ENCODE measurements at places on chromosomes 4 and X.

GRCh38 chr4:183801457-183802165 lies 103.5 kb upstream of the STOX2 start:
- DNase-seq = no peak

DNA sequence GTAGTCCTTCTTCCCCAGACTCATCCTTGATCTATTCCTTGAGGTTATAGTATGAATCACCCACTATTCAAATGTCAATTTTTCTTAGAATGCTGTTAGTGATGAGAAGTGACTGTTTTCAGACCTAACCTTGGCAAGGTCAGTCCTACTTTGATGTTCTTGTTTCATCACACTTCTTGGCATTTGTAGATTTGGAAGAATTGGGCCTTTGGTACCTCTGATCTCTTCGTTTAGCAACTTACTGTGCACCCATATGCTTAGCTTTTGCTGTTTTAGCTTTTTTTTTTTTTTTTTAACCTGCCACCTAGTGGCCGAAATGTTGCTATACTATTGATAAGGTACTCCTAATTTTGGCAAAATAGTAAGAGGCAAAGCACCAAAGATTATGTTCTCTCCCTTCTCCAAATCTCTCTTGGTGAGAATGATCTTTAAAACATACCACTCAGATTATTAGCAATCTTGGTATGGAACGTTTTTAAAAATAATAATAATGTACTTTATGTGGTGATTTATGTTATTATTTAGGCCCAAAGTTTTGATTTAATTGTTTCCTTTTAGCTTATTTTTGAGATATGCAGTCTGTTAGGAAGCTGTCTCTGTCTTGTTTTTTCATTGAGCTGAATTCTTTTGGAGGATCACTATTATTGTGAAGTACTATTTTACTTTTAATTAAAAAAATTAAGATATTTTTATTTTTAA lies 16.6 kb downstream of the DCK start:
- peak; percentile 69 for DNase-seq

- DNase-seq = no peak
Measured at GRCh38 chr4:51878431-51878830, 35.5 kb downstream of the DCUN1D4 start.

GRCh38 chr4:4603067-4603466 lies 61.2 kb upstream of the STX18 start:
- no peak for DNase-seq

DNA sequence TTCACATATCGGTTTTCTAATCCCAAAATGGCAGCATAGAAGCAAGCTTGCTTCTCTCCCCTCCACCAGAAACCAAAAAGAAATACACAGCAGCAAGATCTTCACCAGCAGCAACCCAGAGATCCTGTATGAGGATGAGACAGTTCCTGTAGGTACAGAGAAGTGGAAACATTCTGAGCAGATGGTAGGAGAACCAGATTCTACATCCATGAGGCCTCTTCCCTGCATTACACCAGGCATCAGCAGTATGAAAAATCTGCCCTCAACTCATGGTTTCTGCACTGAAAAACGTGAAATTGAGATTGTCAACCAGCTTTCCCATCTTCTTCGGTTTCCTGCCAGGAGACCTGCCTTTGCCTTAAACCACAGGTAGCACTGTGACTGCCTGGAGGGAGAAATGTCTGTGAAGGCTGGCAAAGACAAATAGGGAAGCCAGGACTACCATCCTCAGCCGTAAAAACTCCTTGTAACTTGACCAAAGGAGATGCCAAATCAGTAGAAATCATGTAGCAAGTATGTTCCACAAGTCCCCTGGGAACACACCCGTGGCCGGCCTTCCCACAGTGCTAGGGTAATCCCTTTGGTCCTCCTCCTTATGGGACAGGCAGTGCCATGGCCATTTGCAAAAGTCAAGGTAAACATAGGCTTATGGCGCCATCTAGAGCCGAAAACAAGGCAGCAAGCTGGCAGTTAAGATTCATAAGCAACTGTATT lies 24.0 kb upstream of the MTHFD2L start:
- DNase-seq = peak; percentile 87

GRCh38 chrX:13046141-13046855 lies 1.9 kb upstream of the FAM9C start:
- DNase-seq = no peak

DNA sequence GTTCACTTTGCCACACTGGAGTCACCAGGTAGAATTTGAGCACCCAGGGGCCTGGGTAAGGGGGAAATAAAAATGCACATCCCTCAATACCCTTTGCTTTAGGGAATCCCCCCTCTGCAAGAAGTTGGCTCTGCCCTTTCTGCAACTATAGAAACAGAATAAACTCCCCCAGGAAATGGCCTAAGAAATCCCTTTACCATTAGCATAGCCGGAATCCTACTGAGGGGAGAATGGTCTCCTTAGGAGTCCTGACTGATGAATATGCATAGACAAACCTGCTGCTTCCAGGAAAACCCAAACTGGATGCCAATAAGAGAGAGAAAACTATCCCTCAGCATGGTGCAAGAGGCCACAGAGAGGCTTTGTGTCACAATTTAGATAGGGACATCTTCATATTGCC lies 11.0 kb downstream of the EFHC2 start:
- DNase-seq = no peak

- no peak for DNase-seq
Measured at GRCh38 chr4:126976850-126977632, 655.7 kb upstream of the INTU start.

DNA sequence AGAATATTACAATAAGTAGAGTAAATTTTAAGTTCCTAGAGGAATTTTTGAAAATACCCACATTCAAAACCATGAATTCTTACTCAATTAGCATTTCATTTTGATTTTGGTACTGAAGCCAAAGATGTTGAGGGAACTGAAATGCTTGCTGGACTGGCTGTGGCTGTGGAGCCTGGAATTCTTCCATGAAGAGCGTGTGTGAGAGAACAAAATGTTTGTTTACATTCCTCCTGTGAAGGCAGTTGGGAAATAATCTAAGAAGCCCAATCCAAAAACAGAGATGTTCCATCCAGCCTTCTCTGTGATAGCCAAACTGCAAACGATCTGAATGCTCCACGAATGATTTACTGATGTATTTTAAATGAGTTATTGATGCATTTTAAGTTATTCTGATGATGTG lies 3.8 kb upstream of the ADH1B start:
- no peak for DNase-seq

DNA sequence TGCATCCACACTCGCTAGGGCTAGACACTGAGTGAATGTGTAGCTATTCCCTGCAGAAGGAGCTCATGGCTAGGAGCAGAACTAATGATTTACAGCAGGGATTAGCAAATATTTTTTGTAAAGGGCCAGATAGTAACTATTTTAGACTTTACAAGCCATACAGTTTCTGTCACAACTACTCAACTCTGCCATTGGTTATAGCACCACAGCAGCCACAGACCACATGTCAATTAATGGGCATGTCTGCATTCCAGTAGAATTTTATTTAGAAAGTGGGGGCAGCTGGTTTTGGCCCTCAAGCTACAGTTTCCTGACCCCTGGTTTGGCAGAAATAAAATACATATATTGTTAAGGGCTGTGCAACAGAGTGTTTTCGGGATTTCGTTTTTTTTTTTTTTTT lies 192.6 kb downstream of the FRMPD4 start:
- no peak for DNase-seq

DNA sequence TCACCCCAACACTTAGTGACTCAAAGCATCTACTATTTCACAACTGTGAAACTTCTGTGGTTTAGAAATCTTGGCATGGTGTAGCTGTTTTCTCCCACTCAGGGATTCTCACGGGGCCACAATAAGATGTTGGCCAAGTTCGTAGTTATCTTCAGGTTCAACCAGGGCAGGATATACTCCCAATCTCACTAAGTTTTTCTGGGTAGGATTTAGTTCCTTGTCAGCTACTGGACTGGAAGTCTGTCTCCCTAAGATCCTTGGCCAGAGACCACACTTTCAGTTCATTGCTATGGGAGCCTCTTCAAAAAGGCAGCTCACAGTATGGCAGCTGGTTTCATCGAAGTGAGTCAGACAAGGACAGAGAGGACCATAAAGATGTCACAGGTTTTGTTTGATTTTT lies 111.7 kb upstream of the PDHA2 start:
- no peak for DNase-seq
